H9 (cell line): ENCODE measurements at places on chromosomes 4 and X. TPM values are rescaled to one million over a fixed set of nuclear protein-coding genes. Genes with fewer than 3 reads are reported as not detected.

GRCh38 chr4:78592088-78592783 lies 40.7 kb downstream of the ANXA3 start:
- no peak for DNase-seq
- no peaks in the 10 kb centered on the region for H3K27me3 ChIP-seq
- H3K4me1 ChIP-seq, result no peaks in the 10 kb centered on the region
- peaks cover 5% of the 10 kb centered on the region; the same call in 1 of the 2 replicates for H3K36me3 ChIP-seq

DNA sequence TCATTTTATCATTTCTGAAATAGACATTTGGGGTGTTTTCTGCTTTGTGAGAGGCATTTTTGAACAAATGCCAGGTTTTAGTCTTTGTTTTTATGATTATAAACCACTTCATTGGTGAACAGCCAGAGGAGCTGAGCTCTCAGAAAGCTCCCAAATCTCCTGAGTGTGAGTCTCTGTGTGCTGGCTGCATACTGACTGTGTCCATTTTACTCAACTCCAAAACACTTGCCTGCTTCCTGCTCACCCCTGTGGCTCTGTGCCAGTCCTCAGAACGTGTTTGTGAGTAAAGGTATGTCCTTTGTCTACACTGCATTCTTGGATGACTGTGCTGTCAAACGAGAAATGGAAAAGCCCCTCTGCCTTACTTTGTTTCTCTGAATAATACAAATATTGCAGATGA lies 5.4 kb upstream of the LRAT start:
- H3K27ac ChIP-seq, result no peak overlapping the region
- H3K4me3 ChIP-seq, result no peak overlapping the region
- no peak for DNase-seq
- H3K36me3 ChIP-seq, result no peaks in the 10 kb centered on the region

GRCh38 chrX:40444798-40445496 lies 135.8 kb upstream of the ATP6AP2 start:
- DNase-seq, result no peak
- no peak overlapping the region for H3K27ac ChIP-seq
- no peaks in the 10 kb centered on the region for H3K27me3 ChIP-seq
- H3K4me3 ChIP-seq, result peak overlapping the region; percentile 16; the same call in 1 of the 3 replicates

DNA sequence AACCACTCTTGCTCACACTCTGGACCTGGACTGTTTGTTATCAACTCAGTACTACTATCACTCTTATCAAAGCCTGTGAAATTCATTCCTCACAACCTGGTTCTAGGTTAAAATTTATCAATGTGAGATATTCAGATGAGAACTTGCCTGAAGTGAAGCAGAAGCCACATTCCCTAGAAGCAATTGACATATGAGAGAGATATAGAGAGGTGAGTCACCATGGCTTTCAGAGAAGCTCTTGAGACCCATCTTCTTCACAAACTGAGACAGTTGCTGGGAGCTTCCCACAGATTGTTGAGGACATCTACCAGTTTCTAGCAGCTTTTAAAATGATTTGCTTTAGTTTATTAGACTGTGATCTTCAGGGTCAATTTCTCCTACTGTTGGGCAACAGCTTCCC lies 316.9 kb upstream of the TET2 start:
- H3K36me3 ChIP-seq, result no peaks in the 10 kb centered on the region
- no peaks in the 10 kb centered on the region for H3K4me1 ChIP-seq
- DNase-seq, result no peak
- H3K4me3 ChIP-seq, result no peak overlapping the region

DNA sequence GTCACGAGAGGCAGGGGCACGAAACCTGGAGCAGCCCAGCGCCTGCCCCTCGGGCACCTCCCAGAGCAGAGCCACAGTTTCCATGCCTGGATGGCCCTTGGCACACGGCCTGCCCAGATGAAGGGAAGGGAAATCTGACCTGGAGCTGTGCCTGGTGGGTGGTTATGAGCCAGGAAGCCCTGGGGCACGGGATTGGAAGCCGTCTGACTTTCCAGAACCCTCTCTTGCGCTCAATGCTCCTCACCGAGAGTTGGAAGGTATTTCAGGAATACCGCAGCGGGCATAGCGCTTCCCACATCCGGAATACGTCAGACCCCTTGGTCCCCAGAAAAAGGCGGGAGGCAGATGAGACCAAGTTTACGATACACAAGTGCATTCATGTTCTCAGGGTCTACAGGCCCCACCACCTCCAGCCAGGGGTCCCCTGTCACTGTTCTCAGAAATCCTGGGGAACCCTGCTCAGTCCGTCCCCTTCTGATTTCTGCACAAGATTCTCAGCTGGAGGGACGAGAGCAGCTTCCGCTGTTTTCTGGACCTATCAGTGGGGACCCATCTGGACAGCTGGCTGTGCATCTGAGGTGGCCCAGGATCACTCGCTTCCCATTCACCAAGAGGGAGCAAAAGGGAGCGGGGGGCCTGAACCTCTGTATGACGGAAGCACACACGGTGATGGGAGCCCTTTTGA lies 172.9 kb downstream of the AFAP1 start:
- peaks cover 3% of the 10 kb centered on the region; the same call in 1 of the 2 replicates for H3K36me3 ChIP-seq
- H3K4me3 ChIP-seq, result no peak overlapping the region
- no peak for DNase-seq
- H3K27me3 ChIP-seq, result no peaks in the 10 kb centered on the region
- H3K4me1 ChIP-seq, result no peaks in the 10 kb centered on the region

DNA sequence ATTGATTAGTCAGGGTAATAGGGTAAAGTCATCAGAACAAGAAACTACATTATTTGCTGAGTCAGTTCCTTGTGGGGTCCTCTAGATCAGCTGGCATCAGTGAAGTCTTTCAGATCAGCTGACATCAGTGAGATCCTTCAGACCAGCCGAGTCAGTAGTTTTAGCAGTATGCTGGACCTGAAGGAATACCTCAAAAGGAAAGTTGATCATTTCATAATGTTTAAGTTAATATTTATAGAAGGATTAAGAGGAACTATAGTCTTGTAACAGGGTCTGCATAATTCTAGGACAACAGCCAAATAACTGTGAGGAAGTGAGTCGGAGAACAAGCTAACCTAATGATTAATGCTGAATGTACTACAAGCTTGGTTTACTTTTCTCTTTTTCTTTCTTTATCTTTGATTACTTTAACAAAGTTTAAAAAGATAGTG lies 958 bp upstream of the UGT2B7 start:
- no peak for DNase-seq
- H3K27me3 ChIP-seq, result no peaks in the 10 kb centered on the region
- H3K4me1 ChIP-seq, result no peaks in the 10 kb centered on the region
- no peaks in the 10 kb centered on the region for H3K36me3 ChIP-seq
- H3K4me3 ChIP-seq, result no peak overlapping the region

- no peaks in the 10 kb centered on the region for H3K27me3 ChIP-seq
- no peak overlapping the region for H3K4me3 ChIP-seq
- no peak for DNase-seq
- H3K36me3 ChIP-seq, result no peaks in the 10 kb centered on the region
- no peak overlapping the region for H3K27ac ChIP-seq
Measured at GRCh38 chrX:49753691-49754090, 57.9 kb upstream of the PAGE1 start.

GRCh38 chr4:101020956-101021355 lies 326.4 kb downstream of the PPP3CA start:
- H3K27me3 ChIP-seq, result no peaks in the 10 kb centered on the region
- peak overlapping the region; percentile 69 for H3K27ac ChIP-seq
- H3K4me3 ChIP-seq, result no peak overlapping the region
- peaks cover 8% of the 10 kb centered on the region for H3K4me1 ChIP-seq
- DNase-seq, result no peak
- H3K36me3 ChIP-seq, result peaks cover 11% of the 10 kb centered on the region; the same call in 2 of the 3 replicates

DNA sequence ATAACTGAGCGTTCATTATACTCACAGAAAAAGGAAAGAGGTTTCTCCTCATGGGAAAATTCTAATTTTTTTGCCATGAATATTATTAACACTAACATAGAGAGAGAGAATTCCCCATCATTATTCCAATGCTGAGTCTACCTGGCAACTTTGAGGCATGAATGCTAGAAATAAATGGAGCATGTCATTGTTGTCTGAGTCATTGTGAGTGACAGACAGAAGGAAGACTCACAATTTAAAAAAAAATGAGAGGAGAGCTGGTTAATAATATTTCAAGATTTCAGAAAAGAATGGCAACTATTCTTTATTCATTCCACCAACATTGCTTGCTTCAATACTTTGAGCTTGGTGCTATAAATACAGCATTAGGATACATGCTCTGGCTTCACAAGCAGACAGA lies 170.4 kb upstream of the HS3ST1 start:
- H3K4me3 ChIP-seq, result no peak overlapping the region
- H3K36me3 ChIP-seq, result no peaks in the 10 kb centered on the region
- H3K27ac ChIP-seq, result no peak overlapping the region

- H3K27ac ChIP-seq, result no peak overlapping the region
- H3K36me3 ChIP-seq, result no peaks in the 10 kb centered on the region
- no peaks in the 10 kb centered on the region for H3K27me3 ChIP-seq
- H3K4me3 ChIP-seq, result no peak overlapping the region
- no peak for DNase-seq
Measured at GRCh38 chrX:102077426-102077825, 48.1 kb upstream of the TCEAL2 start.

DNA sequence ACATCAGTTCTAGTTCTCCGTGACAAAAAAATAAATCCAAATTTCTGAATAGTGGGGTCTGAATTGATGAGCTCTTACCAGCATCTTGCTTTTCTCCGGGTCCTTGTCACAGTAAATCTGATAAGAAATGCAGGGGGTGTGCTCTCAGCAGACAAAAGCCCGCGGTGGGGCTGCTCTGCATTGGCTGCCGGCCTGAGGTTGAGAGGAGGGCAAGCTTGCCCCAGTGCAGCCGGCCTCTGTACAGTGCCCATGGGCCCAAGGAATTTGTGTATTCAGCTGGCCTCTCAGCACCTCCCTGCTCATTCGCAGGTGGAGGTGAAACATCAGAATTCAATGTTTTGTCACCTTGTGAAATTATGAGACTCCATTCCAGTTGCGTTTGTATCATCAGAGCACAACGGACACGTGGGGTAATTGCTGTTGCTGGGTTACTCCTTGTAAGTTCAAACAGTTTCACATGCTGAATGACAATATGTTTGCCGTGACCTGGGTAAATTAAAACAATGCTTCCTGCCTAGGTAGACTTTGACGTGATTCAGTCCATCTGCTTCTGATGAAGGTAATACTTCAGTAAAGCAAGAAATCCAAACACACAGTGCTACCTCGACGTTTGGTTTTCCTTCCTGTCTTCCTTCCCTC lies 596.4 kb downstream of the MID1IP1 start:
- H3K27ac ChIP-seq, result no peak overlapping the region
- H3K36me3 ChIP-seq, result no peaks in the 10 kb centered on the region; the same call in 1 of the 2 replicates
- DNase-seq, result no peak
- H3K4me1 ChIP-seq, result no peaks in the 10 kb centered on the region

GRCh38 chr4:42197341-42197740 lies 44.9 kb upstream of the BEND4 start:
- H3K36me3 ChIP-seq, result no peaks in the 10 kb centered on the region
- 0 out of 2 replicates have a peak, but pooled peaks cover 2% of the 10 kb centered on the region for H3K4me1 ChIP-seq
- H3K27ac ChIP-seq, result no peak overlapping the region
- DNase-seq, result no peak

- H3K4me3 ChIP-seq, result no peak overlapping the region
- H3K27me3 ChIP-seq, result no peaks in the 10 kb centered on the region
- no peaks in the 10 kb centered on the region for H3K36me3 ChIP-seq
Measured at GRCh38 chr4:5215321-5215720, 164.0 kb downstream of the STK32B start.

DNA sequence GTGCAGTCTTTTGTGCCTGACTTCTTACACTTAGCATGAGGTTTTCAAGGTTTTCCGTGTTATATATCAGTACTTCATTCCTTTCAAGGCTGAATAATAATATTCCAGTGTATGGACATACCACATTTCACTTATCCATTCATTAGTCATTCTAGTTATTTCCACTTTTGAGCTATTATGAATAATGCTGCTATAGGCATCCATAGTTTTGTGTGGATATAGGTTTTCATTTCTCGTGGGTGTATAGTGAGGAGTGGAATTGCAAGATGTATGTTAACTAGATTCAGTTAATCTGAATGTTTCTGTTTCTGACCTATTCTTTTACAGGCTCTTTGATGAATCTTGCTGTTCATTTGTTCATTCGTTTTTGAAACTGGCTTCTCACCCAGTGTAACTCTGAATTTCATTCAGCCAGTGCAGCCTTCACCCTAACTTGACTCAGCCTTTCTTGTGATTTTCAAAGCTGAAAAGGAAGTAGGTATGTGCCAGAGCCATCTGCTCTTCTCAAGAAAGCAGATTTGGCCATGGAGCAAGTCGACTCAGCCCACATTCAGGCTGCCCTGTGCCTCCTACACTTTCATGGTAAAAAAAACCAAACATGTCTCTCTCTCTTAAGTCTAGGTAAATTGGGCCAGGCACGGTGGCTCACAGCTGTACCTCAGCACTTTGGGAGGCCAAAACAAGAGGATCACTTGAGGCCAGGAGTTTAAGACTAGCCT lies 56.3 kb upstream of the NOCT start:
- no peak overlapping the region for H3K4me3 ChIP-seq
- peaks cover 3% of the 10 kb centered on the region; the same call in 1 of the 2 replicates for H3K4me1 ChIP-seq
- no peaks in the 10 kb centered on the region for H3K36me3 ChIP-seq
- no peaks in the 10 kb centered on the region; the same call in 1 of the 2 replicates for H3K27me3 ChIP-seq

DNA sequence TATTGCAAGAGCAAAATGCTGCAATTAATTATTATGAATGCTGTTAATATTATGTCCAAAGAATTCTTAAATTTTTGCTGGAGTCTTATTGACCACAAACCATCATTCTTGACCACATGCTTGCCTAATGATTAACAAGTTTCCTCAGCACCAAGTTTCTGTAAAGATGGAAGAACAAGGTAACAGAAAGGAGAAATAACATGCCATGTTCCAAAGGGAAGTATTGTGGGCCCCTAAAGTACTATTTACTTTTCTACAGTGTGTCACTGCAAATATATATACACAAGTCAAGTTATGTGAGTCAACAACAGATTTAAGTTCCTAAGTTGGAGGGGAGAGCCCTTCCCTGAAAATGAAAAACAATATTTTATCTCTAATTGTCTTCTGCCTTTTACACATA lies 20.6 kb downstream of the FAM47E start:
- no peak overlapping the region for H3K27ac ChIP-seq
- H3K36me3 ChIP-seq, result no peaks in the 10 kb centered on the region
- H3K27me3 ChIP-seq, result no peaks in the 10 kb centered on the region
- no peaks in the 10 kb centered on the region for H3K4me1 ChIP-seq

DNA sequence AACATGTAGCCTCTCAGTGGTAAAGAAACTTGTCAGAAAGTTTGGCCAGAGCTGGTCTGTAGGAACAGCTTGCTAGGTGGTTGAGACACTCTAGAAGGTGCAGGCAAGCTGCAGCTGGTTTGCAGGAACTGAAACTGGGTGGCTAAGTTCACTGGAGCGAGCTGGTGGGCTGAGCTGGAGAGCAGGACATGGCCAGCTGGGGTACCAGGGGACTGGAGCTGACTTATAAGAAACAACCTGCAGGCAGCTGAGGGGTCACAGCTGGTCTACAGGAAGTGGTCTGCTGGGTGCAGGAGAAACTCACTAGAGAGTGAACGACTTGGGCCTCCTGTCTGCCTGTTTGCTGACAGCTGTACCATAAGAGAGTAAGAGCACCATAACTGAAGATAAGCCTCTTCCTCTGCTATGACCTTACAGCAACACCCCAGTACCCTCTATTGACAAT lies 157.1 kb upstream of the LNX1 start:
- no peak for DNase-seq
- no peak overlapping the region for H3K4me3 ChIP-seq
- H3K27ac ChIP-seq, result no peak overlapping the region
- no peaks in the 10 kb centered on the region; the same call in 2 of the 3 replicates for H3K36me3 ChIP-seq

- no peaks in the 10 kb centered on the region for H3K36me3 ChIP-seq
- H3K27me3 ChIP-seq, result no peaks in the 10 kb centered on the region
- no peak for DNase-seq
- H3K4me3 ChIP-seq, result no peak overlapping the region
- H3K4me1 ChIP-seq, result no peaks in the 10 kb centered on the region
Measured at GRCh38 chr4:77446601-77447000, 159.0 kb upstream of the CXCL13 start.

The GAGE12H gene
- not detected in 2 replicates for total RNA-seq

The EGF gene
- total RNA-seq, result 1.1 and 1.5 TPM in 2 replicates

The CXCL6 gene
- 0.85 and 1.3 TPM in 2 replicates for total RNA-seq

The PHF8 gene
- 38.9 and 45.2 TPM in 2 replicates for total RNA-seq

The STIM2 gene
- total RNA-seq, result 25.8 and 26.2 TPM in 2 replicates

The CCDC110 gene
- total RNA-seq, result 2.3 and 3.8 TPM in 2 replicates

The CLDN22 gene
- total RNA-seq, result not detected in 2 replicates
